ENCODE measurements at places on chromosomes 11 and 22. TPM values are rescaled to one million over a fixed set of nuclear protein-coding genes. Genes with fewer than 3 reads are reported as not detected.

DNA sequence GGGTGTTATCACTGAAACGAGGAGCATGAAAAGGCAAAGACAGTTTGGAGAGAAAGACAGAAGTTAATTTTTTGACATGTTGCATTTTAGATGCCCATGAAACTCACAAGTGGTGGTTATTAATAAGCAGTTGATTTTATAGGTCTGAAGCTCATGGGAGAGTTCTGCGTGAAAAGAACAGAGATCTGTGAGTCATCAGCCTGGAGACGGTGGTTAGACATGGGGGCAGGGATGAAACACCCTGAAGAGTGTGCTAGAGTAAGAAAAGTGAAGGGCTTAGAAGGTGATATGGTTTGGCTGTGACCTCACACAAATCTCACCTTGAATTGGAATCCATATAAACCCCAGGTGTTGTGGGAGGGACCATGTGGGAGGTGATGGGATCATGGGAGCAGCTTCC lies 289.1 kb upstream of the ISX start:
- H3K27ac ChIP-seq = no peak overlapping the region
- DNase-seq = no peak
- no peaks in the 10 kb centered on the region for H3K4me1 ChIP-seq
- H3K4me3 ChIP-seq = no peak overlapping the region
- H3K27me3 ChIP-seq = no peaks in the 10 kb centered on the region
- H3K36me3 ChIP-seq = no peaks in the 10 kb centered on the region

DNA sequence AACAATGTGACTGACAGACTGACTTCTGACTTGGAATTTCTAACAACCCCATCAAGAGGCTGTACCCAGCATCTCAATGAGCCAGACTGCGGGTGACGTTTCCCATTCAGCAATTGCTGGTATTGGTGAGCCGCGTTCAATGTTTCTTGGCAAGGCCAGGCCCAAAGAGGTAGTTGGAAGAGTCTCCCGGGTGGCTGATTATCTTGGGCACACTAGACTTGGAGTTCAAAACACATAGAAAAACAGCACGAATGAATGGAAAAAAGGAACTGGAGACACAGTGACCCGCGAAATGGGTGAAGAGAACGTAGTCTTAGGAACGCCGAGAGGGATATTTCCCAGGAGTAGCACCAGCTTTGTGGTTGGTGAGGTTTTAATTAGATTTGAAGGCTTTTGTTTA lies 115.7 kb downstream of the RPS6KA4 start:
- peaks cover 26% of the 10 kb centered on the region for H3K27me3 ChIP-seq
- no peak overlapping the region for H3K4me3 ChIP-seq
- DNase-seq = no peak
- H3K4me1 ChIP-seq = no peaks in the 10 kb centered on the region
- H3K36me3 ChIP-seq = no peaks in the 10 kb centered on the region
- H3K27ac ChIP-seq = no peak overlapping the region

The ARHGAP8 gene
- 9.2 TPM for total RNA-seq

The HSD17B12 gene
- 106 TPM for total RNA-seq

DNA sequence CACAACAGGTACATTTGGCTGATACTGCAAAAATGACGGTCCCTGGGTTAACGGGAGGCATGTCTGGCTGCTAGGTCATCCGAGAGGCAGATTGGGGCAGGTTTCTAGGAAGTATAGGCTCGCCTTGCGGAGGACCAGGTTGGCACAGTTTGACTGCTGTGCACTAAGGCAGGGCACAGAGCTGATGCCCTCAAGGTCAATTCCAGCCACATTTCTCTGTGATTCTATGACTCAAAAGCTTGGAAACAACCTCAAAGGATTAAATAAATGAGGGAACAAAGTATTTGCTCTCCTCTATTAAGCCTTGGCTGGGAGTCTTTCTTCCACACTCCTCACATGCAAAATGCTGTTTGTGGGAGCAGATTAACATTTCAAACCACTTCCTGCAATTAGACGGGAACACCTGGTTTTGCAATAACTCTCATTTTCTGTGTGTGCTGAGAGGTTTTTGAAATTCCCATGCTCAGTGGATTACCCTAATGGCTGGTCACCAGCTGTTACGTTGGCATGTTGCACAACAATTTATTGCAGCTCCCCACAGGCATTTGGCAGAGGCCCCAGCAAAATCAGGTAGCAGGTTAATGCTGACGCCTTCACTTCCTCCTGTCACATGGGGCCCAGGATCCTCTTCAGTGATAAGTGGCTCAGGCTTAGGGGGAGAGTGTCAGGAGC lies 61.0 kb upstream of the PLET1 start:
- H3K4me1 ChIP-seq = no peaks in the 10 kb centered on the region
- H3K36me3 ChIP-seq = no peaks in the 10 kb centered on the region

DNA sequence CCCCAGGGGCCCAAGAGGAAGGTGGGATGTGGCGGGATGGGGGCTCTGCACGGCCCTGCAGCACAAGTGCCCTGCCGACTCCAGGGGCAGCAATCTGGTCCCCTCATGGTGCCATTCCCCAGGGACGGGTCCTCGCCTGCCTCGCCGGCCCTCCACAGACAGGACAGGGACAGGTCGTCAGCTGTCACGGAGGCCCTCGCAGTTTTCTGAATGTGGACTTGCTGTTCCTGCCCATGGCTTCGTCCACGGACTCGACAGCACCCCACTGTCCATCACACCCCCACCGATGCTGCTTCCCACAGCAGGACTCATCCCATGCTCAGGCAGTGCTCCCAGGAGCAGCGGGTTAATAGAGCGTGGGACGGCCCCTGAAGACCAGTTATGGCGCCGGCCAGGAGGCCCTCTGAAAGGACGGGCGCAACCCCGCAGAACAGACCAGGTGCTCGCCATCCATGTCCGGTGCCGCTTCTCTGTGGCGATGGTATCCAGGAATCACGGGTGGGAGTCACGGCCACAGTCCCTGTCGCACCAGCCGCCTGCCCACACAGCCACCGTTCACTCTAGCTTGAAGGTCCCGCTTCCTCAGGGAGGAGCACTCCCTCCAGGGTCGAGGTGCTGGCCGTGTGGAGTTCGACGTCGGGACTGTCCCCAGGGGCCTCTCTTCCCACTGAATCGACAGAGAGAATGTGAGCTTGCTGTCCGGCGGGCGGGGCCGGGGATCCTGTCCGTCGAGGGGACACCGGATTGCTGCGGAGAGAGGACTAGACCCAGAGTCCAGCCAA lies 18.5 kb upstream of the MUC2 start:
- no peak for DNase-seq
- H3K27me3 ChIP-seq = no peaks in the 10 kb centered on the region
- H3K4me3 ChIP-seq = no peak overlapping the region
- H3K36me3 ChIP-seq = no peaks in the 10 kb centered on the region

GRCh38 chr11:65425105-65425970 lies 2.7 kb downstream of the NEAT1 start:
- peak overlapping the region; percentile 91 for H3K4me3 ChIP-seq
- H3K27ac ChIP-seq = peak overlapping the region; percentile 100
- H3K4me1 ChIP-seq = peaks cover 48% of the 10 kb centered on the region

GRCh38 chr11:116563028-116563711 lies 209.6 kb downstream of the BUD13 start:
- H3K27me3 ChIP-seq = no peaks in the 10 kb centered on the region
- H3K4me3 ChIP-seq = no peak overlapping the region
- H3K27ac ChIP-seq = no peak overlapping the region
- H3K4me1 ChIP-seq = no peaks in the 10 kb centered on the region
